ENCODE measurements at places on chromosomes 2 and 18.

GRCh38 chr2:101463911-101464641 is 10.8 kb downstream of the RFX8 start:
- DNase-seq, result no peak

- no peak for DNase-seq
Measured at GRCh38 chr2:197081294-197081693, 154.8 kb upstream of the PGAP1 start.

DNA sequence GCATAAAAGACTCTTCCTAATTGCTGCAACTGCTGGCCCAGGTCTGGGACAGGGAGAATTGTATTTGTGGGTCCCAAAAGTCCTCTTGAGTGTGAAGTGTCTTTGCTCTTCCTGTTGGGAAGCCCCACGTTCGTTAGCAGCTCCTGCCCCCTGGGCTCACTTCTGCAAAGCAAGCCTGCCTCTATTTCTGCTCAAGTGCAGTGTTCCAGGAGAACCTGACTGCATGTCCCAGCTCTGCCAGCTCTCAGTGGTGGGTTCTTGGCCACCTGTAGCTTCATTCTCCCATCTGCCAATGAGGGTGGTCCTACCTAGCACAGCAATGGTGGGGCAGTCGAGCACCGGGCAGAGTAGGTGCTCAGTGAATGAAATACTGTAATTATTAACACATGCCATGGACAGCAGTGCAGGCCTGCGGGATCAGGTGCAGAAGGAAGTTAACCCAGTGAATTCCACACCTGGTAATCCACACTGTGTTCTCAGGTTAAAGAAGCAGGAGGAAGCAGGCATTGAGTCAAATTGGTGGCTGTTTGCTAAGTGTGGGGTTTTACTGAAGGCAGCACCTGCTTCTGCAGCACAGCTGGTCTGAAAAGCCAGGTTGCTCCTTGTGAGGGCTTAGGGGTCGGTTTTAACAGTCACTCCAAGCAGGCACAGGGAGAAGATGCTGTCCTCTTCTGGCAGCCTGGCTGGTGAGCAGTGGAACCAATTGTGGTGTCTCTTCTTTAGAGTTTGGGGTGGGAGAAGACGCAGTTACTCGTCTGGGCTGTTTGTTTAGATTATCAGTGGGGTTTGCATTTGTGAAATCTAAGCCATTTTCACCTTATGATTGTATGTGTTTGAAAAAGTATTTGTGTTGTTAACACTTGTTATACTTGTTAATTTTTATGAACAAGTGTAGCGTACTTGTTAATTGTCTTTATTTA is 54.3 kb downstream of the DGKD start:
- peak; percentile 6 for DNase-seq

- no peak for DNase-seq
Measured at GRCh38 chr2:12045864-12046291, 299.4 kb downstream of the LPIN1 start.

GRCh38 chr18:61414086-61414485 is 80.9 kb downstream of the CDH20 start:
- DNase-seq, result no peak

DNA sequence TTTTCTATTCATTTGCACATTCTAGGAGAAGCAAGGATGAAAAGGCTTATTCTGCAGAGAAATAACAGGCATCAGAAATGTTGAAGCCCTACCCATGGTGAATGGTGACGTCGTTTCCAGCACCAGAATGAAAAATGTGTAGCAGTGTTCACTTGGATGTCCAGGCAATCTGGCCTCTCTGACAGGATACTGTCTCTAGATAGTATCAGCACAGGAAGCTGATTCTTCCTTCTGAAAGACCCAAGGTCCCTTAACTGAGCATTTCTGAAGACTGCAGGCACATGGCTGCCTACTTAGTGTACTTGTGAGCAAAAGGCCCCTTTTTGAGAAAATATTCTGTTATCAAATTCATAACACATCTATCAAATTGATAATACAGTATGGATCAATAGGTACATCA is 234.1 kb downstream of the XIRP2 start:
- no peak for DNase-seq

GRCh38 chr2:144519934-144520731 is at the start of gene ZEB2:
ZEB2 (minus strand) TSS chr2:144520119; CDS start chr2:144517350, 2,769 bp downstream.
- DNase-seq, result peak; percentile 91

- DNase-seq, result peak; percentile 49
Measured at GRCh38 chr2:69012310-69013141, 453 bp upstream of the ANTXR1 start.

- DNase-seq, result no peak
Measured at GRCh38 chr2:138956116-138956515, 175.9 kb upstream of the NXPH2 start.

DNA sequence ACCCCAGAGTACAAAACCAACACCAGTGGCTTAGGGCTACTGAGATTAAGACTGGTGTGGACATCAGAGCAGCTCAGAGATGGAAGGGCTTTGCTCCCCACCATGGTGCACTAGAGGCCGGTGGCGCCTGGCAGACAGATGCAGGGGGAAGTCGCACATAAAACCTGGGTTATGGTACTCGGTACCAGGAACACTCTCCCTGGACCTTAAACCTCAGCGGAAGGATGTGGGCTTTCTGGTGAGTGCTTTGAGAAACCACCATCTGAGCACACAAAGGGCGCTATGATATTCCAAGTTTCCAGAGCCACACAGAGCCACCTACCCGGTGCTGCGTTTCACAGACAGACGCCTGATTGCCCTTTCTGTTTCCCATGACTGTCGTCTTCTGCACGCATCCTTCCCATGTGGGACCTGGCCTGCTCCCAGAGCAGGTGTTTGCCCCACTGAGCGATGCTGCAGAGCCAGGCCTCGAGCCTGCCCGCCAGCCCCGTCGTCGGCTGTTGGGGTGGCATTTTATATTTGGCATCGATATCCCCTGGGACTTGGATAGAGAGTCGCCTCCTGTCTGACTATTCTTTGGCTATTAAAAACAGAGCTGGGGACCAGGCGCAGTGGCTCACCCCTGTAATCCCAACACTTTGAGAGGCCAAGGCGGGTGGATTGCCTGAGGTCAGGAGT is 89.5 kb upstream of the ODC1 start:
- no peak for DNase-seq

- DNase-seq, result no peak
Measured at GRCh38 chr2:209591021-209591420, 167.2 kb downstream of the MAP2 start.

- DNase-seq, result no peak
Measured at GRCh38 chr2:195695002-195695631, 38.1 kb downstream of the SLC39A10 start.
